Activated CD8-positive, alpha-beta memory T cell treated with anti-CD3 and anti-CD28 coated beads, Interleukin-2, amount 10 ng/mL, durations not matched to agents 7 days and 5 days (primary cell): ENCODE measurements at places on chromosomes 13 and 19. TPM values are rescaled to one million over a fixed set of nuclear protein-coding genes. Genes with fewer than 3 reads are reported as not detected.

Gene CEACAM16
- not detected for total RNA-seq

Gene MAP4K1
- 337 TPM for total RNA-seq

Gene APOE
- 0.44 TPM for total RNA-seq

Gene SLC25A41
- 0.52 TPM for total RNA-seq

Gene GRIN2D
- 0.18 TPM for total RNA-seq

Gene GGN
- total RNA-seq = not detected

Gene IZUMO4
- 10.1 TPM for total RNA-seq

Gene MISP
- not detected for total RNA-seq

Gene CYP2S1
- total RNA-seq = not detected

Gene CYP2B6
- total RNA-seq = not detected

Gene RTBDN
- total RNA-seq = not detected

Gene WDR87
- total RNA-seq = not detected

Gene EMC10
- 57.2 TPM for total RNA-seq

Gene KL
- total RNA-seq = not detected

Gene ZNF675
- total RNA-seq = 23.4 TPM

Gene RNF17
- total RNA-seq = not detected

Gene NLRP7
- not detected for total RNA-seq

Gene NLRP4
- not detected for total RNA-seq

Gene KIR3DL2
- 1.8 TPM for total RNA-seq

Gene CADM4
- total RNA-seq = 0.12 TPM

Gene FUT2
- total RNA-seq = not detected

Gene NLRP5
- not detected for total RNA-seq

Gene ZNF296
- 9.5 TPM for total RNA-seq

Gene COX6B2
- total RNA-seq = 2.0 TPM

Gene B3GNT8
- 3.2 TPM for total RNA-seq

Gene CCDC70
- not detected for total RNA-seq

Gene UPK1A
- not detected for total RNA-seq

Gene SYNGR4
- not detected for total RNA-seq

Gene SPRED3
- total RNA-seq = 0.84 TPM

Gene LRRC63
- 1.5 TPM for total RNA-seq

Gene OVOL3
- total RNA-seq = not detected

Gene NBEA
- 0.23 TPM for total RNA-seq

Gene NLRP9
- total RNA-seq = not detected

Gene PALM3
- total RNA-seq = not detected

Gene CD37
- 126 TPM for total RNA-seq

Gene WDR88
- not detected for total RNA-seq

Gene TMEM59L
- total RNA-seq = not detected

Gene RUVBL2
- total RNA-seq = 125 TPM
